ENCODE measurements at places on chromosomes 4 and X.
A peak's percentile ranks its signal among the peaks of the same experiment; 100 is the strongest.

- no peak for DNase-seq
- no peak overlapping the region for H3K27ac ChIP-seq
- H3K27me3 ChIP-seq = no peaks in the 10 kb centered on the region
- no peaks in the 10 kb centered on the region for H3K36me3 ChIP-seq
These were observed 205.3 kb upstream of the KLF8 start for GRCh38 chrX:56026815-56027214.

- H3K36me3 ChIP-seq = no peaks in the 10 kb centered on the region
- peak overlapping the region; percentile 36 for H3K27ac ChIP-seq
- peaks cover 61% of the 10 kb centered on the region for H3K4me1 ChIP-seq
These were observed 145.5 kb downstream of the TSPAN5 start for GRCh38 chr4:98512918-98513317.

DNA sequence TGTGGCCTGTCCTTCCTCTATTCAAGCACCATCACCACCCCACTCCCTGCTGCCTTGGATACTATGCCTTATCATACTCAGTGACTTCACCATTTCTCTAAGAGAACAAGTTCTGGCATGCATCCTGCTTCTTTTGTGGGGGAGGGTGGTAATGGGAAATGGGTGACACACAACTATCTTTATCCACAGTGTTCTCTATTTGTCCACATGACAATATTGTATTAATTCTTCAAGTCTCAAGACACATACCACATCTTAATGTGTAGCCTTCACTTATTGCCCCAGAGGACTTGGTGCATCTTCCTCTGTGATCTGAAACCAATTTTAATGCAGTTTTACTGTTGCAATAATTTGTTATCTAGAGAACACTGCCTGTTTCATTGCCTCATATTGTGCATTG is 29.3 kb upstream of the UGT2B7 start:
- DNase-seq = no peak
- H3K36me3 ChIP-seq = no peaks in the 10 kb centered on the region
- H3K4me1 ChIP-seq = no peaks in the 10 kb centered on the region
- H3K4me3 ChIP-seq = no peak overlapping the region
- H3K27ac ChIP-seq = no peak overlapping the region

- H3K4me1 ChIP-seq = no peaks in the 10 kb centered on the region
- no peaks in the 10 kb centered on the region for H3K36me3 ChIP-seq
- H3K27ac ChIP-seq = peak overlapping the region; percentile 30
- DNase-seq = peak; percentile 71
- H3K4me3 ChIP-seq = no peak overlapping the region
These were observed 7.6 kb upstream of the OPHN1 start for GRCh38 chrX:68440940-68441339.

- H3K4me1 ChIP-seq = no peaks in the 10 kb centered on the region
- no peak overlapping the region for H3K4me3 ChIP-seq
- no peak for DNase-seq
These were observed 293.2 kb upstream of the LCORL start for GRCh38 chr4:18314731-18315130.

DNA sequence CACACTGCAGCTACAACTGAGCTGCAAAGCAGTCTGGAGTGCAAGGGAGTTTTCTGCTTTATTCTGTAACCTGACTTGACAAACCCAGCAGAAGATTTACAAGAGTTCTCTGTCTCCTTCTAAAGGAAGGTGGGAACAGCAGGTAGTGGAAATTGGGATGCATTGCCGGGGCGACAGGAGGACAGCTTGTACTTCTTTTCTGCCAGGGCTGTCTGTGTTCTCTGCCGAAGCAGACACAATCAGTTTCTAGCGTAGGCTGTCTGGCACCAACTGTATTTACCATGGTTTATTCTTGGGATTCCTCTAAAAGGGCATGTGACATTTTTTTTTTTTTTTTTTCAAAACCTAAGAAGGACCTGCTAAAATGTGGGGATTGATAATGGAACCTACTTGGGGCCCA is 190.8 kb upstream of the GK2 start:
- H3K4me1 ChIP-seq = no peaks in the 10 kb centered on the region
- H3K27me3 ChIP-seq = no peaks in the 10 kb centered on the region
- no peak overlapping the region for H3K27ac ChIP-seq
- no peak overlapping the region for H3K4me3 ChIP-seq

GRCh38 chrX:40908857-40909475 is 173.6 kb upstream of the MED14 start:
- no peak overlapping the region for H3K4me3 ChIP-seq
- no peaks in the 10 kb centered on the region for H3K4me1 ChIP-seq
- H3K27me3 ChIP-seq = no peaks in the 10 kb centered on the region
- no peaks in the 10 kb centered on the region for H3K36me3 ChIP-seq
- H3K27ac ChIP-seq = no peak overlapping the region
- no peak for DNase-seq

GRCh38 chr4:6965329-6965728 is 55.7 kb downstream of the TBC1D14 start:
- H3K4me1 ChIP-seq = peaks cover 10% of the 10 kb centered on the region
- H3K36me3 ChIP-seq = no peaks in the 10 kb centered on the region
- H3K27me3 ChIP-seq = no peaks in the 10 kb centered on the region
- no peak for DNase-seq

DNA sequence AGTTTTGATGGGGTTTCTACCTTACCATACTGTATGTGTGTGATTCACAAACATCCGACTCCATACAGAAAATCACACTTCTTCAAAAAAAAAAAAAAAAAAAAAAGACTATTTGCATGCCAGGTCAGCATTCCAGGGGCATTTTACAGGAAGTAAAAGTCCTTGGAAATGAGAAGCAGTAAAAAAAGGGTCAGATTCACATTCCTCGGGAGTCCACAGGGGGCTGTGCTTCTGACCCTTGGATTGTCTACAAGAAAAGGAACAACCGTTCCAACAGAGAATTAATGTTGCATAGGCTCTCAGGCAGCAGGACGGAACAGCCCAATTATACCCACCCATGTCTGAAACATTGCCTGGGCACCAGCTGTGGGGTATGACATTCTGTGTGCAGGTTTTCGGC is 290.3 kb downstream of the LDB2 start:
- no peak overlapping the region for H3K27ac ChIP-seq
- H3K36me3 ChIP-seq = no peaks in the 10 kb centered on the region
- no peaks in the 10 kb centered on the region for H3K27me3 ChIP-seq

DNA sequence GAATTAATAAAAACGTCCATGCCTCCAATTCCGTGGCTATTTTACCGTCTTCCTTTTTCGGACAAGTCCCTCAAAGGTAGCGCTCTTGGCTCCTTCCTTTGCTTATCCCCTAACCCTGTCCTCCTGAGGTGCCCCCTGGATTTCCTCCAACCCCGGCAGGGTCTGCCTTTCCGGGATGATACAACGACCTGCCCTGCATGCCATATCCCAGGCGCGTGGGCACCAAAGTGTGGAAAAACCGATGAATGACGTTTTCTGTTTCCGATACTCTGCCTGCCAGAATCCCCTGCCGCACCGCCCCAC is 706 bp upstream of the CSTF2 start:
- no peak for DNase-seq
- H3K4me1 ChIP-seq = no peaks in the 10 kb centered on the region
- peak overlapping the region; percentile 5 for H3K4me3 ChIP-seq

DNA sequence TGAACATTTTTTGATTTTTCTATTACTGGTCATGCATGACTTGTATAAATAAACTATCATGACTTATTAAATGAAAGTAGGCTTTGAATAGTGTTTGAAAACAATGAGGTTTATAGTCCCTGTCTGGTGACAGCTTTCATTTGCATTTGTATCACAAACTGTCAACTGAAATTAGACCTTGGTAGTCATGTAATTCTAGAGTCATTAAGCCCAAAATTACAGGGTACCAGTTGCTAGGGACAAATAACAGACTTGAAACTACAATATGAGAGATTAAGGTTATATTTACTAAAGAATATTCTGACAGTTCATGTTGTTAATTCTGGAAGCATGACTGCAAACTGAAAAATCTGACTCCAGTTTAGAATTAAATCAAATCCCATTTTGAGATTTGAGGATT is 9.2 kb upstream of the VAMP7 start:
- no peaks in the 10 kb centered on the region for H3K4me1 ChIP-seq
- no peaks in the 10 kb centered on the region for H3K27me3 ChIP-seq
- H3K36me3 ChIP-seq = no peaks in the 10 kb centered on the region
- no peak overlapping the region for H3K4me3 ChIP-seq
- H3K27ac ChIP-seq = no peak overlapping the region

- H3K4me3 ChIP-seq = no peak overlapping the region
- DNase-seq = peak; percentile 4
- H3K27me3 ChIP-seq = no peaks in the 10 kb centered on the region
- no peak overlapping the region for H3K27ac ChIP-seq
These were observed 254.0 kb downstream of the TMA16 start for GRCh38 chr4:163748449-163748848.

- no peaks in the 10 kb centered on the region for H3K27me3 ChIP-seq
- H3K4me1 ChIP-seq = no peaks in the 10 kb centered on the region
- no peak for DNase-seq
- no peak overlapping the region for H3K27ac ChIP-seq
- no peaks in the 10 kb centered on the region for H3K36me3 ChIP-seq
These were observed 120.4 kb upstream of the DUSP21 start for GRCh38 chrX:44723426-44723825.

DNA sequence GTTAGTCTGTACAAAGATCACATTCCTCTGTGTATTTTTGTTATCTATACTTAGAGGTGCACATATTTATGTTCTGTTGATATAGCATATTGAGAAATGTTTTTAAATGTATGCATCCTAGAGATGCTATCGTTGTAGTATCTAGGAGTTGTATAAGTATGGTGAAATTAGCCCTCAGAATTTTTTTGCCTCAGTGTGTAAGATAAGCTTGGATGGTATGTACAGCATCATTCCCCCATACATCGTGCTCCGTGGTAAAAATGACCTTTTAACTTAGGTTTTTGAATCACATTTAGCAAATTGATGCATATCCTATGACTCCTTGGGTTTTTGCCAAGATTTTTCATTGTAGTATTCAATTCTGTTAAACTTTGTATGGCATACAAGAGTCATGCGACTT is 113.5 kb downstream of the RPA4 start:
- H3K4me3 ChIP-seq = no peak overlapping the region
- no peak overlapping the region for H3K27ac ChIP-seq
- no peaks in the 10 kb centered on the region for H3K27me3 ChIP-seq
- no peaks in the 10 kb centered on the region for H3K36me3 ChIP-seq
- H3K4me1 ChIP-seq = no peaks in the 10 kb centered on the region

- no peak overlapping the region for H3K27ac ChIP-seq
- DNase-seq = no peak
- no peaks in the 10 kb centered on the region for H3K4me1 ChIP-seq
- no peaks in the 10 kb centered on the region for H3K36me3 ChIP-seq
These were observed 68.7 kb downstream of the CXXC4 start for GRCh38 chr4:104425948-104426347.

- peak overlapping the region; percentile 92 for H3K27ac ChIP-seq
- no peaks in the 10 kb centered on the region for H3K27me3 ChIP-seq
- peaks cover 1% of the 10 kb centered on the region for H3K36me3 ChIP-seq
- peaks cover 19% of the 10 kb centered on the region for H3K4me1 ChIP-seq
- peak; percentile 85 for DNase-seq
These were observed 66.3 kb downstream of the DCUN1D4 start for GRCh38 chr4:51909236-51909703.

- peak overlapping the region; percentile 72 for H3K27ac ChIP-seq
- H3K27me3 ChIP-seq = no peaks in the 10 kb centered on the region
- H3K4me3 ChIP-seq = no peak overlapping the region
- no peaks in the 10 kb centered on the region for H3K36me3 ChIP-seq
- peak; percentile 21 for DNase-seq
These were observed 216.4 kb upstream of the GYPA start for GRCh38 chr4:144356941-144357381.

- DNase-seq = no peak
- no peaks in the 10 kb centered on the region for H3K36me3 ChIP-seq
- no peak overlapping the region for H3K4me3 ChIP-seq
- H3K27me3 ChIP-seq = no peaks in the 10 kb centered on the region
- no peak overlapping the region for H3K27ac ChIP-seq
These were observed 290.5 kb upstream of the EPHA5 start for GRCh38 chr4:65960751-65961150.

GRCh38 chr4:106893395-106893881 is 142.7 kb downstream of the DKK2 start:
- H3K36me3 ChIP-seq = no peaks in the 10 kb centered on the region
- H3K4me3 ChIP-seq = no peak overlapping the region
- no peak overlapping the region for H3K27ac ChIP-seq
- no peaks in the 10 kb centered on the region for H3K27me3 ChIP-seq
- no peak for DNase-seq

GRCh38 chrX:105282077-105282476 is 61.6 kb upstream of the TEX13A start:
- H3K27me3 ChIP-seq = no peaks in the 10 kb centered on the region
- no peak overlapping the region for H3K27ac ChIP-seq
- DNase-seq = no peak
- no peaks in the 10 kb centered on the region for H3K36me3 ChIP-seq

DNA sequence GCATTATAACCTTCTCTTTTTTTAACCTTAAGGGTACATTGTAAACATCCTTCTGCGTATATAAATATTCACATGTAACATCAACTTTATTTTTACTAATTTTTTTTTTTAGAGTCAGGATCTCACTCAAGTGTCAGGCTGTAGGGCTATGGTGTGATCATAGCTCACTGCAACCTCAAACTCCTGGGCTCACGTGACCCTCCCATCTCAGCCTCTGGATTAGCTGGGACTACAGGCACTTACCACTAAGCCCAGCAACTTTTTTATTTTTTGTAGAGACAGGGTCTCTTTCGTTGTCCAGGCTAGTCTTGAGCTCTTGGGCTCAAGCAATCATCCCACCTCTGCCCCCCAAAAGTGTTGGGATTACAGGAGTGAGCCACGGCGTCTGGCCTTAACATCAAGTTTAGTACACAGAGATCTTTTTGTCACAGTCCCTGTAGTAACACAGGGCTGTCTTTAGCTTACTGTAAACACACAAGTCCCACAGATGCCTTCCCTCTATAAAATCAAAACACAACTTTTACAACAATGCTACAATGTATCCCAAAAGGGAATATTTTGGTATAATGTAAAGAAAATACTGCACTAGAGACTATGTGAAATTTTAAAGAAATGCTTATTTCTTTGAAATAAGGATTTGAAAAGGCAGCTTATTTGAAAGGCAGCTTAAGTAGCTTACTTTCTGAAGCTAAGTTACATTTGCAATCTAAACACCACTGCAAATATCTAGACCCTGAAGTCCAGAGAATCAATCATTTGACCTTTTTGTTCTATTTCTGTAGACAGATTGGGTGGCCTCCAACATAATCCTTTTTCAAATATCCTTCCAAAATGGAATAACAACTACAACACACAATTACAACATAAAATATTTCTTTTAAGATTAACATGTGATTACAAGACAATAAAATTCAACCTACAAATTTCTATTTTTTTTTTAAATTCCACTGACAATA is 116.0 kb downstream of the APBB2 start:
- H3K27ac ChIP-seq = peak overlapping the region; percentile 32
- no peak for DNase-seq
- H3K27me3 ChIP-seq = no peaks in the 10 kb centered on the region
- no peak overlapping the region for H3K4me3 ChIP-seq
- no peaks in the 10 kb centered on the region for H3K36me3 ChIP-seq
- peaks cover 16% of the 10 kb centered on the region for H3K4me1 ChIP-seq

- no peaks in the 10 kb centered on the region for H3K27me3 ChIP-seq
- no peaks in the 10 kb centered on the region for H3K36me3 ChIP-seq
- H3K4me3 ChIP-seq = no peak overlapping the region
- no peak for DNase-seq
- H3K27ac ChIP-seq = no peak overlapping the region
These were observed 60.0 kb downstream of the FHIP1A start for GRCh38 chr4:151468715-151469696.

All from hepatocyte (in vitro differentiated cells).